GM12891 (cell line): ENCODE measurements at places on chromosomes 2 and 18.

- DNase-seq = no peak
Observed at GRCh38 chr2:85886141-85886540, 2.6 kb downstream of the ST3GAL5 start.

GRCh38 chr2:9256570-9257043, 50.0 kb downstream of the ASAP2 start:
- no peak for DNase-seq

DNA sequence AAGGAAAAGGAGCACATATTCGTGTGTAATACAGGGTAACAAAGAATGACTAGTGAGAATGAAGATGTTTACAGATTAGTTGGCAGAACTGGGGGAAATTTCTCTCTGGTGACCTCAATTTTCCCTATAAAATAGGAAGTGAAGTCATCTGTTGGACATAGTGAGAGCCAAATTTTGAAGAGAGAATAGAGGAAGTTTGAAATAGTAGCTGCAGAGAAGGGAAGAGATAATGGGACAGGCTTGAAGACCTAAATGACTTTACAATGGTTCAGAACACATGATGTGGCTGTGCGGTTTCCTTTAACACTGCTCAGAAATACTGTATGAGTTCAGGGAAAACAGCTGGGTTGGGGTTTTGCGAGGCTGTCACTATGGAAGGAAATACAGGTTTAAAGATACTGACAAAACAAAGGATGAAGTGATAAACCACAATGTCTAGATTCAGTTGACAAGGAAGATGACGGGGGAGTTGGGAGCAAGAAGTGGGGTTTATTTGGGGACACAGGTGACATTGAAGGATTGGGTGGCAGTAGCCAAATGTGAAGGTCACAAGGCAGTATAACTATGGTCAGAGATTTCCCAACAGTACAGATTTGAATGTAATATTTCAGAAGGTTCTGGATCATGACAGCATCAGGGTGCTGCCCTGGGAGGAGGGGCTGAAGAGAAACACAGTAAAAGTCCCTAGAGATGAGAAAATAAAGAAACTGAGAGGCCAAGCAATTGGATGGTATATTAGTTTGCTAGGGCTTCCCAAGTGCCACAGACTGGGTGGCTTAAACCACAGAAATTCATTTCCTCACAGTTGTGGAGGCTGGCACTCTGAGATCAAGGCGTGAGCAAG, 82.6 kb upstream of the TANK start:
- no peak for DNase-seq

- no peak for DNase-seq
Observed at GRCh38 chr2:102033031-102033749, 41.4 kb downstream of the IL1R2 start.

DNA sequence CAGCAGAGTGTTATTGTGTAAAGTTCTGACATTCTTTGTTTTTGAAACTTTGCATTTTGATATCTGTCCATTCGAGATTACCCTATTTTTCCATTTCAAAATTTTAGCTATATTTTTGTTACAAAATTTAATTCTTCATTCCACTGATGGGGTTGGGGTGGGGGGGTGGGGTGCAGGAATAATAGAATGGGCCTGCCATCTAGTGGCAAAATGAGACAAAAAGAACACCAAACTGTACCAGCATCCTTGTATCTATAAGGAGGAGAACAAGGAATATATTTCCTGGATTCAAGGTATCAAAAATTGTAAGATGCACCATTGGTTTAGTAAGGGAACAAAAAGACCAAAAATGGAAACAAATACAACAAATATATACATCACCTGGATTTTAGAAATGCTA, 27.9 kb upstream of the TTR start:
- DNase-seq = no peak

DNA sequence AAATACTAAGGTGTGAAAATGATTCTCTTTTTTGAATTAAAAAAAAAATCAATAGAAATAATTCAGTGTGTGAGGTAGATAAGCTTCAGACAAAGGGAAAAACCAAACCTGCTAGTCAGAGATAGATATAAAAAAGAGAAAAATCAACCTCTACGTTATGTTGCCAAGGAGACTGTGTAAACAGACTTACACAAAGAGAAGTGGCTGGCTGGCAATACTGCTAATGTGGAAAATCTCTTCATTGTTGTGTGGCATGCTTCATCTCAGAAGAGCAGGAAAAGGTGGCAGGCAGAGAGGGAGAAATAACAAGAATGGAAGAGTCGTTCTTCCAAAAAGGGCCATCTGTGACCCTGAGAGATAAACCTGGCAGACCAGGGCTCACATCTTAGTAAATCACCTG, 200.8 kb downstream of the SLC8A1 start:
- no peak for DNase-seq

DNA sequence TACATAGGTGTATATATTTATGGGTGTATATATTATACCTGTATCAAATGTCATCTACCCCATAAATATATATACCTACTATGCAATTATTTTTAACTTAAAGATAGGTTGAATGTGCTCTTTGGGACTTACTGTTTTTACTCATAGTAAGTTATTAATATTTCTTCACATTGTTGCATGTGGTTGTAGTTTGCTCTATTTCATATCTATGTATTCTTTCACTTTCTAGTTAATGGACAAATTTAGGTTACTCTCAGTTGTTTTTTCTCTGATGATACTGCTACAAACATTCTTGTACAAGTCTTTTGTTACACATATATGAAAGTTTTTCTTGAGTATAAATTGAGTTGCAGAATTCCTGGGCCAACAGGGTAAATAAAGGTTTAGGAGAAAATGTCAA, 601.8 kb upstream of the ID2 start:
- no peak for DNase-seq

DNA sequence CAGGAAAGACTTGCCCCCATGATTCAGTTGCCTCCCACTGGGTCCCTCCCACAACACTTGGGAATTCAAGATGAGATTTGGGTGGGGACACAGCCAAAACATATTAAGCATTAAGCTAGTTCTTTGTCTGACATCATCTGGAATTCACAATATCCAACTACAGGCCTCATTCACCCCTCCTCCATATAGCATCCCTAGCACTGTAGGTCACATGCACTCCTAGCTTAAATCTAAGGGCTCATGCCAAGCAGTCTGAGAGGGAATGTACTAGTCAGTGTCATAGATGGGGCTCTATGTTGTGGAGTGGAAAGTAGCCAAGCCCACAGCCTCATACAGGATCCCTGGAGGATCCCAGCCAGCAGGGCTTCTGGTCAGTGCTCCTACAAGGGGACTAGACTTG, 92.1 kb downstream of the IRS1 start:
- DNase-seq = no peak

DNA sequence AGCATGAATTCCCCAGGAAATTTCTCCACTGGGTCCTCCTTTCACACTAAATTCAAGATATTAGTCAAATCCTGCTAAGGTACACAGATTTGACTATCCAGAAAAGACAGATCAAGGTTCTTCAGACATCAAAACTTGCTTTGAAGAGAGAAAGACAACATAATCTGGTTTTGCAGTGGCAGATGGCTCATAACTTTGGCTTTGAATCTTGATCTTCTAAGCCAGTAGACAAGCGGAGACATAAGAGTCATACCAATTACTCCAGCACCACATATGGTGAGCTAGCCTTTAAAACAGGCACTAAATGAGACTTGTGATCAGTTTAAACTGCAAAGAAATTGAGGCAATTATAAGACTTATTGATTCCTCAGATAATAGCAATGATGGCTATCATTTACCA, 29.3 kb downstream of the PDE11A start:
- DNase-seq = no peak

DNA sequence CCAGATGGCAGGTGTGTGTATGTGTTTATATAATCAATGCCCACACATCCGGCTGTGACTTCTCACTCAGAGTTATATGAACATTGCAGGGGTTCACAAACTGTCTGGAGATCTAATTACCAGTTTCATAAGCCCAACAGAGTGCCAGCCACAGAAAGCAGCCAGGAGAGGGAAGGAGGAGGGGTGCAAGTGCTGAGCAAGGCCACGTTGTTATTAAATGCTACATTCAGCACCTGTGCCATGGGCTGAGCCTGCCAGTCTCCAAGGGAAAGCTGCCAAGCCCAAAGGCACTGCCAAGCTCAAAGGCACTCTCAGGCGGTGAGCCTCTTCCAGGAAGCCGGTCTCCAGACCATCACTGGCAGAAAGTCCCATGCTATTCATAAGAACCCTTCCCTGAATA, 17.4 kb downstream of the XDH start:
- DNase-seq = no peak

GRCh38 chr2:148554459-148555247, 89.9 kb upstream of the EPC2 start:
- no peak for DNase-seq

- no peak for DNase-seq
Observed at GRCh38 chr2:61771904-61772845, 81.7 kb downstream of the FAM161A start.
